T-helper 17 cell (primary cell): ENCODE measurements at places on chromosomes 3 and 15. TPM values are rescaled to one million over a fixed set of nuclear protein-coding genes. Genes with fewer than 3 reads are reported as not detected.

The THAP10 gene
- 1.2 TPM for total RNA-seq

The TMIE gene
- 0.86 TPM for total RNA-seq

The AQP9 gene
- total RNA-seq = 3.5 TPM

The CD96 gene
- total RNA-seq = 201 TPM

The SLC35G2 gene
- total RNA-seq = 0.15 TPM

The PLEKHO2 gene
- 18.2 TPM for total RNA-seq

The SEMA5B gene
- not detected for total RNA-seq

The FBXO40 gene
- total RNA-seq = not detected

The INKA1 gene
- 0.92 TPM for total RNA-seq

The CYP8B1 gene
- total RNA-seq = not detected

The RBPMS2 gene
- total RNA-seq = 0.52 TPM

The GOLGA8T gene
- total RNA-seq = 0.17 TPM

The SAXO2 gene
- total RNA-seq = 0.68 TPM

The B3GNT5 gene
- 1.6 TPM for total RNA-seq

The TMEM212 gene
- not detected for total RNA-seq

The HTD2 gene
- total RNA-seq = 7.3 TPM

The MAGI1 gene
- not detected for total RNA-seq

The ADPGK gene
- 124 TPM for total RNA-seq

The KY gene
- not detected for total RNA-seq

The CORO2B gene
- total RNA-seq = not detected

The LRRC34 gene
- total RNA-seq = 0.77 TPM

The MESP2 gene
- total RNA-seq = not detected

The FAM174B gene
- 3.5 TPM for total RNA-seq

The SPTBN5 gene
- 2.2 TPM for total RNA-seq

The ZNF620 gene
- total RNA-seq = 0.94 TPM

The DUOXA2 gene
- not detected for total RNA-seq

The GOLGA6B gene
- total RNA-seq = not detected

The SLC12A8 gene
- total RNA-seq = 0.40 TPM

The THPO gene
- total RNA-seq = not detected

The GUCA1C gene
- not detected for total RNA-seq

The ZBED2 gene
- total RNA-seq = 0.12 TPM

The CD200R1 gene
- 7.1 TPM for total RNA-seq

The SNRPN gene
- 90.1 TPM for total RNA-seq

The P2RY12 gene
- 19.8 TPM for total RNA-seq

The ATP13A5 gene
- not detected for total RNA-seq

The LNP1 gene
- total RNA-seq = 0.96 TPM

The AADACL2 gene
- total RNA-seq = not detected

The P3H2 gene
- not detected for total RNA-seq

The ALPK3 gene
- 0.78 TPM for total RNA-seq

The TRAT1 gene
- total RNA-seq = 87.0 TPM

The IMPG2 gene
- 0.45 TPM for total RNA-seq

The PCOLCE2 gene
- total RNA-seq = not detected

The LRTM1 gene
- total RNA-seq = not detected

The DPPA2 gene
- total RNA-seq = not detected

The ALDH1L1 gene
- total RNA-seq = not detected

The GPR171 gene
- total RNA-seq = 20.7 TPM

The NEIL1 gene
- total RNA-seq = 45.0 TPM

The SLC51B gene
- not detected for total RNA-seq
